ENCODE measurements at places on chromosomes 1 and 21.

- DNase-seq = no peak
These were observed 30.5 kb upstream of the ZNF496 start for GRCh38 chr1:247362153-247362552.

GRCh38 chr1:183227422-183228346, 41.6 kb downstream of the LAMC2 start:
- peak; percentile 24 for DNase-seq

DNA sequence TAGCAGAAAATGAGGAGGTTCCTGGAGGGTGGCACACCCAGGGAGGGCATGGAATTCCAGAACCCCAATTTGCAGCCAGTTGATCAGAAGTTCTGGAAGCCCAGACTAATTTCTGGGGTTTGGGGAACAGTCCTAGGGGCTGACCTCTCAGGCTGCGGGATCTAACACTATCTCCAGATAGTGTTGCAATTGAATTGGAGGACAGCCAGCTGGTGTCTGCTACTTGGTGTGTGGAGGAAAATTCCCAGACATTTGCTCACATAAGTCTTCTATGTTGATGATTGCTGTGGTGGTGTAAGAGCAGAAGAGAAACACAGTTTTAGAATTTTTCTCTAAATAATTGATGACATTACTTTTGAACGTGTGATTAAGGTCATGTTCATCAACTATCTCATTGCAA, 154.3 kb upstream of the RNPC3 start:
- DNase-seq = no peak

GRCh38 chr1:202648605-202649226, 61.5 kb downstream of the SYT2 start:
- no peak for DNase-seq

- DNase-seq = no peak
These were observed 4.7 kb downstream of the LDLRAD2 start for GRCh38 chr1:21816602-21817302.

Measured in activated CD8-positive, alpha-beta memory T cell treated with anti-CD3 and anti-CD28 coated beads, Interleukin-2, amount 50 U/mL, for 4 hours (primary cell).